ENCODE measurements at places on chromosomes 5 and 9.

GRCh38 chr5:136802383-136802782, 437.0 kb upstream of the TRPC7 start:
- no peak for DNase-seq

DNA sequence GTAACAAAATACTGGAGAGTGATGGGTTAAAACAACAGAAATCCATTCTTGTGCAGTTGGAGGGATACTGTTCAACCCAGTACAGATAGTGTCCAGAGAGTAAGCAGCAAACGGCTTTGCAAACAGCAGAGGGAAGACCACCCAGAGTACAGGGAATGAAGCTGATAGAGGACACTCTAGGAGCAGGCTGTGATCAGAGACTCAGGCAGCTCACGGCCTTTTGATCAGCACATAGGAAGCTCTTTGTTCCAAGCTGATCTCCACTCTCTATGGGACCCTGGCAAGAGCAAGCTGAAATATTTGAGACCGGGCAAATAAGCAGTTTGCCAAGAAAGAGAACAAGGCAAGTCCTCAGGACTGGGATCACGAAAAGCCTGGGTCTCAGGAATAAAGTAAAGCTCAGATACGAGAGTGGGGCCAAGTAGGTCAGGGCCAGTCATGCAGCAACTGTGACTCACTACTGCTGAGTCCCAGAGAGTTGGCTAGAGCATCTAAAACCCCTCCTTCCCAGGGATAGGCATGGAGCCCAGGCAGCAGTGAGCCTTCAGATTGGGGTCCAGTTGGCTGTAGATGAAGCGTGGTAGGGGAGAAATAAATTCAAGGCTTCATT, 52.4 kb downstream of the MELK start:
- no peak for DNase-seq

DNA sequence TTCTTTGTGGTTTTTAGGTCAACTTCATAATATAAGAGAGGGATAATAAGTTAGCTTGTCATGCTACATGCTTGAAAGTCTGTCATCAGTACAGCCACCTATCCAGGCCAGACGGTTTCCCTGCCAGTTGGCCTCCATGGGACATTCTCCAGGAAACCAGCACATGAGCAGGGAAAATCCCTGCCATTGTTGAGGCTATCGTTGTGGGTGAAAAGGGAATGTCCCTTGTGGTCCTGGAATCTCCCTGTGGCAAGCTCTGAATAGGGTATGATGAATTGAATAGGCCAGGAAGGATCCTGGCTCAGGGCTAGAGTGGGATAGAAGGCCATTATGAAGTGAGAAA, 12.3 kb downstream of the F2RL1 start:
- DNase-seq: no peak

GRCh38 chr5:132076202-132076830, 2.7 kb downstream of the CSF2 start:
- DNase-seq: peak; percentile 35

DNA sequence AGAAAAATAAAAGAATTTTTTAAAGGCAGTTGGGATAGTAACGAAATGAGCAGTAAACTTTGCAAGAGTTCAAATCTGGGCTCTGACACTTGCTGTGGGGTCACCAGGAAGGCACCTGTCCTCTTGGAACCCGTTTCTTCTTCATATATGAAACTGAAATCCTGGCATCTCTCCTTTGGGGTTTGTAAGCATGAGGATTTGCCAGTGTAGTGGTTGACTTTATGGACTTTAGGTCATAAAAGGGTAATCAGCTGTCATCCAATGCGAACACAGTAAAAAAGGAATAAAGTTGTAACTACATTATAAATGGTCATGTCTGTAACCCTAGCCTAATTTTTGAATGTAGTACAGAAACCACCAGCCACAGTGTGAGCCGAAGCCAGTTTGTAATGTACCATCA, 1.3 kb downstream of the RAB14 start:
- no peak for DNase-seq

GRCh38 chr9:4020755-4021296, 279.0 kb downstream of the GLIS3 start:
- DNase-seq: no peak

- DNase-seq: no peak
Measured at GRCh38 chr5:39503155-39503554, 78.4 kb upstream of the DAB2 start.

- DNase-seq: no peak
Measured at GRCh38 chr5:139358064-139358463, 16.4 kb downstream of the PAIP2 start.

GRCh38 chr9:859251-859650, 17.8 kb downstream of the DMRT1 start:
- DNase-seq: no peak

- DNase-seq: no peak
Measured at GRCh38 chr5:78003919-78004318, 227.8 kb upstream of the TBCA start.

DNA sequence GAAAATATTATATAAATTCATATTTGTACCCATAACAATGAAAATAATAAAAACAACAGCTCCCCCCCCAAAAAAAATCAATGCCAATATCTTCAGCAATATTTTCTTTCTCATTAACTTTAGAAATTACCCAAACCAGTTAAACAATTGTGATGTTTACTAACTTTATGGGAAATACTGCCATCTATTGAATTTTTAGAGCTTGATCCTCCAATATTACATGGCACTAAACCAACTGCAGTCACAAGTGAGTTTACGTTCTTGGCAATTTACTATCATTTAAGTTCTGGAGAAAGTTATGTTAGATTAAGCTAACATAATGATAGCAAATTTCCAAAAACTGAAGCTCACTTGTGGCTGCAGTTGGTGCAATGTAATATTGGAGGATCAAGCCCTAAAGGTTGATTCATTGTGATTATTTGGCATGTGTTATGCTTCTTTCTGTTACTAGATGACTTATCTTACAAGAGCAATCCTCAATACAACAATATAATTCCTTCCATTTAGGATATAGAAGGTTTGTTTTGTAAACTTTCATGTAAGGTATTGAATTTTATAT, 379.5 kb downstream of the CDH18 start:
- no peak for DNase-seq

GRCh38 chr5:85604378-85604777, 1013.4 kb upstream of the COX7C start:
- DNase-seq: no peak

- no peak for DNase-seq
Measured at GRCh38 chr5:68873198-68873597, 220.6 kb upstream of the SLC30A5 start.

DNA sequence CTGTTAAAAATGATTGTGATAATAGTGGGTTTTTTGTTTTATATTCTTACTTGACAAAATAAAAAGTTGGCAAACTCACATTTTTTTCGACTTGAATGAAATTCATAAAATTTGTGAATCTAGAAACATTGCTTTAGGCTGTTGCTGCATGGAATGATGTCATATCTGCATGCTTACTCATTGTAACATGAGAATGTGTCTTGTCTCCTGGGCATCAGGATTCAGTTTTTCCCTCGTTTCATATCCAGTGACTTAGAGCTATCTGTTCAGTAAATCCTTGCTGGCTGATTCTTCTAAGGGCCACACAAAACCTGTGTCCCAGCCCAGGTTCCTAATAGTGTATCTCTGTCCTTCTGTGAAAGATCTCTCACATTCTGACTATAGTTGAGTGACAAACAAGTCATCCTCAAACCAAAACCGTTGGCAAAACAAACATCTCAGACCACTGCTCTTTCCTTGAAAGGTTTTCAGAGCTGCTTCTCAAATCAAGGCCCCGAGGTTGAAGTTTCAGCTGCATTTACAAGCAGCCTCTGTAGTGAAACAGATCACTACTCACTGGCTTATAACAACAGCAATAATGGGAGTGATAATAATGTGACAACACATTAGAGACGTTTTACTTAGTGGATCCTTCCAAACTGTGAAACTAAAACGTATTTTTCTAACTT, 95.0 kb downstream of the NPR3 start:
- no peak for DNase-seq

DNA sequence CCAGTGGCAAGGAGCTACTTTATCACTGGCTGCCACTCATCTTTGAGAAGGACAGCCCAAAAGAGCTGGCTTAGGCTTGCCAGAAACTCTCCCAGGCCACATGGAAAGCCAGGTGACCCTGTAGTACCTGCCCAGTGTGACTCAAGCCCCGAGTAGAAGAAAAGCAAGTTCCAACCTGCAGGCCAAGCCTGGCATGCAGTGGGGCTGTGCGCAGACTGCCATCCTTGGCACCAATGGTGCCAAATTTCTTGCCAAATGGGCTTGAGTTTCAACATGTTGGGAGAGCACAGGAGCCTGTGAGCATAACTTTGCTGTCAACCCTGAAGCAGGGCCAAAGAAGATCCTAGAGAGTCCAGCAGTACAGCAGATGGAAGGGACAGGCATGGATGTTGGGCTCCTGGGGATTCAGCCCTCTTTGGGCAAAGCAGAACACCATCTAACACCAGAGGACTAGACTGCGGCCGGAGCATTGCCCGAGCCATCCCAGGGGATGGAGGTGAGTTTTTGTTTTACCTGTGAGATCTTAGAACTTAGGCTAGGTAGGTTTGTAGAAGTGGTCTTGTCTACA, 27.3 kb upstream of the SHB start:
- no peak for DNase-seq

- DNase-seq: no peak
Measured at GRCh38 chr9:14941501-14942405, 31.5 kb upstream of the FREM1 start.

GRCh38 chr9:98584059-98584458, 124.7 kb downstream of the GABBR2 start:
- no peak for DNase-seq

DNA sequence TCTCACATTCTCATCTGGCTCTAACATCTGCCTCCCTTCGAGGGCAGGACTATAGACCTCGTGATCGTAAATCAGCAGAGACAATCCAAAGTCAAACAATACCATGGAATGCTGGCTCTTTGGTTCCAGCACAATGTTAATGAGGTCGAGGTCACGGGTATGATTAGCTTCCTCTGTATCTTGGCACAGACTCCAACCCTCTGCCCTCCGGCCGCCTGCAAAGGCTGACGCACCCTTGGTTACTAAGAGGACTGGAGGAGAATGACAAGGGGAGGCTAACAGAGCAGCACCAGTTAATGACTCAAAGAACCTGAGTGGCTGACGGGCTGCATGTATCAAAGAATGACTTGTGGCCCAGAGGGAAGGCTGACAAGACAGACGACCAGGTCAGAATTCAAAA, 10.1 kb downstream of the LHFPL2 start:
- no peak for DNase-seq

GRCh38 chr9:119095072-119095471, 274.2 kb downstream of the BRINP1 start:
- DNase-seq: no peak

GRCh38 chr5:172797771-172798191, 26.8 kb upstream of the DUSP1 start:
- no peak for DNase-seq

DNA sequence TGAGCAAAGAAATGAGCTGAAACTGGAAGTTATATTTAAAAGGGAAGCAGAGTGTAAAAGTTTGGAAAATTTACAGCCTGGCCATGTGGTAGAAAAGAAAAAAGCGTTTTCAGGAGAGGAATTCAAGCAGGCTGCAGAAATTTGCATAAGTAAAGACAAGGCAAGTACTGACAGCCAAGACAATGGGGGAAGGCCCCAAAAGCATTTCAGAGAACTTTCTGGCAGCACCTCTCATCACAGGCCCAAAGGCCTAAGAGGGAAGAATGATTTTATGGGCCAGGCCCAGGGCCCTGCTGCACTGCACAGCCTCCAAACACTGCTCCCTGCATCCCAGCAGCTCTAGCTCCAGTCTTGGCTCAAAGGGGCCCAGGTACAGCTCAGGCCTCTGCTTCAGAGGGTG, 169.7 kb downstream of the GLIS3 start:
- DNase-seq: no peak

DNA sequence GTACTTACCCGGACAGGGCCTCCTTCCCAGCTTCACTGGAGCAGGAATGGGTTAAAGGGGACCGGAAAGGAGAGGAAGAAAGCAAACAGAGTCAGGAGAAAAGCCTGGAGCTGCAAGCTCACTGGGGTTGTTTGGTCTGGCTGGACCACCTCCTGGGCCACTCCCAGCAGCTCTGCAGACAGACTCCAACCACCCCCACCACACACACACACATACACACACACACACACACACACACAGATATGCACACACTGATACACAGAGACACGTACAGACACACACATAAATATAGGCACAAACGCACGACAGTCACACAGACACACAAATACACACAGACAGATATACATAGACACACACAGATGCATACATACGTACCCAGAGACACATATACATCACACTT, 34.9 kb upstream of the SYNPO start:
- no peak for DNase-seq

DNA sequence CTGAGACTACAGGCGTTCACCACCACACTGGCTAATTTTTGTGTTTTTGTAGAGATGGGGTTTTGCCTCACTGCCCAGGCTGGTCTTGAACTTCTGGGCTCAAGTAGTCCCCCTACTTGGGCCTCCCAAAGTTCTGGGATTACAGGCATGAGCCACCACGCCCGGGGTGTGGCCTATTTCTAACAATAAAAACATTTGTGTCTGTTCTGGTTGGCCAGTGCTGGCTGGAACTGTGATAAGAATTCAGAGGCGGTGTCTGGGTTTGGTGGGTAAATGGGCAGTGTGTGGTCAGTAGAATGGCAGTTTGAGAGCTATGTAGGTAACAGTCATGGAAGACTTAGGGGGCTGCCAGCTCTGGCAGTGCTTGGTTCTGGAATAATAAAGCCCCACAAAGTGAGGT, 46.9 kb upstream of the SYNPO start:
- no peak for DNase-seq

DNA sequence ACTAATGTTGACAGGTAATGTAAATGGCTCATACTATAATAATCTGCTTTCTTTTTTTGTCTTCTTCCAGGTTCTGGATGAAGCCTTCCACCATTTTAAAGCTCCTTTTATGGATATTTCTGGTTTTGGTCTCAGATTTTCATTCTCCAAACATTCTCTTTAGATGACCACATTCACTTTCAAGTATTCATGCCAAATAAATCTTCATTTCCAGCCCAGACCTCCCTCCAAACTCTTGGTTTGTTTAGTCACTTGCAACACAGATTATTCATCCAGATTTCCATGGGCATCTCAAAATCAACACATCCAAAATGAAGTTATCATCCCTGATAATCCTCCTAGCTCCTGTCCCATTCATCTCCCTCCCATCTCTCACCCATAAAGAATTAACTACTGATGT, 40.3 kb upstream of the SVEP1 start:
- DNase-seq: no peak

GRCh38 chr5:93676704-93677103, 64.7 kb downstream of the POU5F2 start:
- DNase-seq: no peak

- no peak for DNase-seq
Measured at GRCh38 chr5:125874717-125875116, 548.5 kb upstream of the GRAMD2B start.
